Left ventricle myocardium inferior (tissue), 1 donor: ENCODE measurements at places on chromosomes 5 and 9. TPM values are rescaled to one million over a fixed set of nuclear protein-coding genes. Genes with fewer than 3 reads are reported as not detected.

Gene IL13
- total RNA-seq: not detected

Gene LEAP2
- 1.9 TPM for total RNA-seq

DNA sequence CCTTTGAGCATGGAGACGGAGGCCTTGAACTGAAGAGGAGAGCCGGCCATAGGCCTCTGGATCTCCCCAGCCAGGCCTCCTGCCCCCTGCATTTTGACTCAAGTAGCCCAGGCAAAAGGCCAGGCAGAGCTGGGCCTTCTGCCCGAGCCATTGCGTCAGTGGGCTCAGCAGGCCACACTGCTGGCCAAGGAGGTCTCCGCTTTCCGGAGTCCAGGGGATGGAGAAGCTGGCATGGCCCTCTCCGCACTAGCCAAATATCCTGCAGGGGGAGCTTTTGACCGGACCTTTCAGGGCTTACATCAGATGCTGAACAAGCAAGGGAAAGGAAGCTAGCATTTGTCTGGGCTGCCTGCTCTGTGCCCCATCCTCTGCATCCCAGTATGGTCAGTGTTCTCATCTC is 386.8 kb downstream of the TRIM36 start:
- H3K27me3 ChIP-seq: peaks cover 3% of the 10 kb centered on the region
- H3K4me3 ChIP-seq: no peak overlapping the region
- no peaks in the 10 kb centered on the region for H3K4me1 ChIP-seq
- DNase-seq: peak; percentile 63
- H3K36me3 ChIP-seq: no peaks in the 10 kb centered on the region

GRCh38 chr5:158560170-158560569 is 539.5 kb downstream of the EBF1 start:
- H3K27me3 ChIP-seq: no peaks in the 10 kb centered on the region
- H3K36me3 ChIP-seq: no peaks in the 10 kb centered on the region
- H3K4me3 ChIP-seq: no peak overlapping the region
- no peak overlapping the region for H3K27ac ChIP-seq

- no peak for DNase-seq
- peaks cover 49% of the 10 kb centered on the region for H3K36me3 ChIP-seq
- H3K27me3 ChIP-seq: no peaks in the 10 kb centered on the region
- no peak overlapping the region for H3K27ac ChIP-seq
Observed at GRCh38 chr9:114037961-114038723, 40.0 kb downstream of the AMBP start.

- peaks cover 47% of the 10 kb centered on the region for H3K36me3 ChIP-seq
- DNase-seq: no peak
- H3K27ac ChIP-seq: peak overlapping the region; percentile 82
Observed at GRCh38 chr9:128898382-128898781, 16.4 kb downstream of the LRRC8A start.

DNA sequence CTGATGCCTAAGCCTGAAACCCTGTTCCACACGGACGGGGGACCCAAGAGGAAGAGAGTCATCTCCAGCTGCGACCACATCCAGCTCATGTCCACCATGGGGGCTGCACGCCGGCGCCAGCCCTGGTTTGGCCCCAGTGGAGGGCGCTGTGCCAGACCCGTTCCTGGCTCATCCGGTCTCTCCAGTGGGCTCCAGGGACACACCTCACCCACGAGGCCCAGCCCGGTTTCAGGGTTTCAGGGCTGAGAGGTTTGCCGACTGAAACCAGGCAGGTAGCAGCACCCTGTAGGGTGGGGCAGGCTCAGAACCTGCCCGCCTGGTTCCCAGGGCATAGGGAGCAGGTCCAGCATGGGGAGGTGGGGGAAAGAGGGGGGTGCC is 71.4 kb upstream of the STXBP1 start:
- H3K27ac ChIP-seq: peak overlapping the region; percentile 0
- peaks cover 95% of the 10 kb centered on the region for H3K4me1 ChIP-seq
- no peaks in the 10 kb centered on the region for H3K27me3 ChIP-seq
- H3K4me3 ChIP-seq: no peak overlapping the region
- H3K36me3 ChIP-seq: no peaks in the 10 kb centered on the region

GRCh38 chr5:179301376-179301775 is 43.9 kb downstream of the ADAMTS2 start:
- no peaks in the 10 kb centered on the region for H3K36me3 ChIP-seq
- H3K4me3 ChIP-seq: no peak overlapping the region
- H3K27me3 ChIP-seq: peaks cover 28% of the 10 kb centered on the region
- no peak overlapping the region for H3K27ac ChIP-seq
- DNase-seq: no peak

DNA sequence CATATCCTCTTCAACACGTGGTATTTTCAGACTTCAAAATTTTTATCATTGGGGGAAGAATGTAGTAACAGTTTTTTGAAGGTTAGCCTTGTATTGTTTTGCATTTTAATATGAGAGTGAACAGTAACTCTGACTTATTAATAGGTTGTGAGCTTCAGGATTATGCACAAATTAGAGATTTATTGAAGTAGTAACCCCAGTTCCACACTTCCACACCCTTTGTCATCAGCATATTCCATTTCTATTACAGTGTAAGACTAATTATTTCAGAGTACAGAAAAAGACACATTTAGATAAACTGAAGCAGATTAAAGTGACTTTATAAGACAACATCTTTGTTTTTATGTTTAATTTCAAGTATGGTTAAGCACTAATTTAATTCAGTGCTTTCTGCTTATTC is 105.7 kb downstream of the CDC42SE2 start:
- no peak overlapping the region for H3K4me3 ChIP-seq
- no peaks in the 10 kb centered on the region for H3K36me3 ChIP-seq
- no peaks in the 10 kb centered on the region for H3K4me1 ChIP-seq

- DNase-seq: no peak
- no peak overlapping the region for H3K27ac ChIP-seq
- H3K4me3 ChIP-seq: no peak overlapping the region
- H3K27me3 ChIP-seq: peaks cover 22% of the 10 kb centered on the region
Observed at GRCh38 chr5:170397059-170397458, 7.9 kb upstream of the KCNMB1 start.
